Cerebellar nuclear complex (tissue), 1 donor: ENCODE measurements at places on chromosomes 1 and 21.

DNA sequence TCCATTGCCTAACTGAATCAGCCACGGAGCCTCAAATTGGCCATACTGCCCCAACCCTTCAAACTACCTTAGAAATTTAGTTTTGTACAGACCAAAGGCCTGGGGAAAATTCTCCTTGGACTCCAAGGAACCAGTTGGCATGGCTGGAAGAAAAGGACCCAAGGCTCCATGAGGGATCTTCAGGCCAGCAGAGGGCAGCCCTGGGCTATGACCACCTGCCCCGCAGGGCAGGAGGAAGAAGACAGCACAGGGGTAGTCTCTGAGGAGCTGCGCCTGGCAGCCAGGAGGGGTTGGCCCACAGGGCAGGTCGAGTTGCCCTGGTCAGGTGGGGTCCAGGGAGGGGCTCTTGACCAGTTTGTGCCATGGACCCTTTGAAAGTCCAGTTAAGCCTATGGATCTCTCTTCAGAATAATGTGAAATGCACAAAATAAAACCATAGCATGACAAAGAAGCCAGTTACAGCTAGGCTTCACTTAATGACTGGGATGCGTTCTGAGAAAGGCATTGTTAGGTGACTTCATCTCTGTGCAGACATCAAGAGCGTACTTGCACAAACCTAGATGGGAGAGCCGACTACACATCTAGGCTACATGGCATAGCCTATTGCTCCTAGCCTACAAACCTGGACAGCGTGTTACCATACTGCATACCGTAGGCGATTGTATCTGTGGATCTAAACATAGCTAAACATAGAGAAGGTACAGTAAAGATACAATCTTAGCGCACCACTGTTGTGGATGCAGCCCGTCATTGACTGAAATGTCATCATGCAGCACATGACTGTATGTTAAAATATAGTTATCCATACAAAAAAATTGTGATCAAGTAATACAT lies 26.1 kb downstream of the CACNA1S start:
- DNase-seq: no peak

DNA sequence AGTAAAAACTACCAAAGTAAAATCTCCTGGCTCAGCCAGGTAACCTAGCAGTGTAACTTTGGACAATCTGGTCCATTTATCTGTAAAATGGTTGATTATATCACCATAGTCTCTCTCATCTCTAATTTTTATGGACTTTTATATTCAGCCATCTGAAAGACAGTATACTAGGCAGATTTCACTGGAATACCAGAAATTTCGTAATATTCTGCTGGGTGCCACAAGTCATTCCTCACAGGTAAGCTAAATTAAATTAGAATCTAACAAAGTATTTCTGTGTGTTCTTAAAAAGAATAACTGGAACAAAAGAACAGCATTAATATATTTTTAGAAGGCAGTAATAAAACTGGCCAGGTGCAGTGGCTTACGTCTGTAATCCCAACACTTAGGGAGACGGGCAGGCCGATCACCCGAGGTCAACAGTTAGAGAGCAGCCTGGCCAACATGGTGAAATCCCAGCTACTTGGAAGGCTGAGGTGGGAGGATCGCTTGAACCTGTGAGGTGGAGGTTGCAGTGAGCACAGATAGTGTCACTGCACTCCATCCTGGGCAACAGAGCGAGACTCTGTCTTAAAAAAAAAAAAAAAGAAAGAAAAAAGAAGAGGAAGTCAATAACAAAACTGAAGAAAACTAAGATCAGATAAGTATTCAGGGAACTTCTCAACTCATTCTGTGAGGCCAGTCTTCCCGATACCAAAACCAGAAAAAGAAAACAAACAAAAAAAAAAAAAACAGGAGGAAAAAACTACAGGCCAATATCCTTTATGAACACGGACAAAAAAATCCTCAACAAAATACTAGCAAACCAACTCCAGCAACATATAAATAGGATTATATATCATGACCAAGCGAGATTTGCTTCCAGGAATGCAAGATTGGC lies 35.9 kb downstream of the PIK3R3 start:
- no peak for DNase-seq

GRCh38 chr1:231919239-231919885 lies 292.8 kb downstream of the DISC1 start:
- no peak for DNase-seq

DNA sequence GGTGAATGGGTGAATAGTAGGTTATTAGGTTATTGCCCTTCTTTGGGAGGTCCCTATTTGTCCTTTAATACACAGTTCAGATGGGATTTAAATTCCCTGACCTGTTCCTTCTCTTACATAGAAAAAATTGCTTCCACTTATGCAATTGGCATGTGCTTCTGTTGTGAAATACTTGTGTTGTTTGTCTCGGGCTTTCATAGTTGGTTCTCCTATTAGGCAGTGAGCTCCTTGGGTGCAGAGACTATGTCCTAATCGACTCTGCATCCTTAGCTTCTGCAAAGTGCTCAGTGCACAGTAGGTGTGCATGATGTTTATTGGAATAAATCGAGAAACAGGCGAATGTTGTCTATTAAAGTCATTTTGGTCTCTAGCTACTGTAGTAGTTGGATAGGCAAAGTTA lies 1.3 kb upstream of the PDE4B start:
- DNase-seq: no peak

- DNase-seq: no peak
Observed at GRCh38 chr21:19340303-19340702, 936.7 kb upstream of the TMPRSS15 start.

DNA sequence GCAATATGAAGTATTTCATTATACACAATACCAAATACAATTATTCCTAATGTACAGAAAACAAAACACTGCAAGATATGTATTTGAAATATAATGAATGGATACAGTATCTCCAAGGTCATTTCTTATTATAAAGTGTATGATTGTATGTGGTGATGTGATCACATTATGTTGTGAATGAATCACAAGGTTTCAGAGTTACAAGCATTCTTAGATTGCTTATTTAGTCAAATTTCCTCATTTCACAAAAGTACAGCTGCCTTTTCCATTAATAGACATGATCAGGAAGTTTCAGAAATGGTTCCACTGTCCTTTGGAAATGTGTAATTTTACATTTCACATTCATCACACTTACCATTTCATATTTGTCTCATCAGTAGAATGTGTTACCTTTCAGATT lies 28.3 kb upstream of the NEK7 start:
- no peak for DNase-seq

GRCh38 chr1:53572815-53573173 lies 113.6 kb downstream of the DMRTB1 start:
- no peak for DNase-seq

- DNase-seq: no peak
Observed at GRCh38 chr21:45454060-45454925, 49.3 kb downstream of the COL18A1 start.
